ENCODE measurements at places on chromosomes 16 and 17.

DNA sequence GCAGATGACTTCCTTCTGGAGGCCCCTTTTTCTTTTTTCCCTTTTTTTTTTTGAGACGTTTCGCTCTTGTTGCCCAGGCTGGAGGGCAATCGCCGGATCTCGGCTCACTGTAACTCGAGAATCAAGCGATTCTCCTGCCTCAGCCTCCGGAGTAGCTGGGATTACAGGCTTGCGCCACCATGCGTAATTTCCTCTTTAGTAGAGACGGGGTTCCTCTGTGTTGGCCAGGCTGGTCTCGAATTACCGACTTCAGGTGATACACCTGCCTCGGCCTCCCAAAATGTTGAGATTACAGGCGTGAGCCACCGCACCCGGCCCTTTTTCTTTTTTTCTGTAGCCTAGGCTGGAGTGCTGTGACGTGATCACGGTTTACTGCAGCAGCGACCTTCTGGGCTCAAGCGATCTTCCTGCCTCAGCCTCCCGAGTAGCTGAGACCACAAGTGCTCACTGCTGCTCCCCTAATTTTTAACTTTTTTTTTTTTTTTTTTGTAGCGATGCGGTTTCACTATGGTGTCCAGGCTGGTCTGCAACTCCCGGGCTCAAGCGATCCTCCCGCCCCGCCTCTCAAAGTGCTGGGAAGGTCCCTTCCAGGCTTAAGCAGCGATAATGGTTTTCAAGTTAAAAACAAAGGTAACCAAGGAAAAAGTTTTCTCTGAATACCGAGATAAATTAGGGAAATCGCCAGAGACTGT, 956 bp upstream of the IST1 start:
- no peak for DNase-seq

DNA sequence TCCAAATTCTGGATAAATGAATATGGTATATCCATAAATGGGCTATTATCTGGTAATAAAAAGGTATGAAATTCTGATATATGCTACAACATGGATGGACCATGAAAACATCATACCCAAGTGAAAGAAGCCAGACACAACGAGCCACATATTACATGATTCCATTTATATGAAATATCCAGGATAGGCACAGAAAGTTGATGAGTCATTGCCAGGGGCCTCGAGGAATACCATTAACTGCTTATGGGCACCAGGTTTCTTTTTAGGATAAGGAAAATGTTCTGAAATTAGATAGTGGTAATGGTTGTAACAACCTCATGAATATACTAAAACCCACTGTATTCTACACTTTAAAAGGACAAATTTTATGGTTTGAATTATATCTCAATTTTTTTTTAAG, 123.2 kb downstream of the PITPNC1 start:
- no peak for DNase-seq

- no peak for DNase-seq
These were observed 331.1 kb downstream of the C16orf95 start for GRCh38 chr16:86986136-86986535.

GRCh38 chr16:81607805-81608522, 163.4 kb downstream of the CMIP start:
- no peak for DNase-seq

DNA sequence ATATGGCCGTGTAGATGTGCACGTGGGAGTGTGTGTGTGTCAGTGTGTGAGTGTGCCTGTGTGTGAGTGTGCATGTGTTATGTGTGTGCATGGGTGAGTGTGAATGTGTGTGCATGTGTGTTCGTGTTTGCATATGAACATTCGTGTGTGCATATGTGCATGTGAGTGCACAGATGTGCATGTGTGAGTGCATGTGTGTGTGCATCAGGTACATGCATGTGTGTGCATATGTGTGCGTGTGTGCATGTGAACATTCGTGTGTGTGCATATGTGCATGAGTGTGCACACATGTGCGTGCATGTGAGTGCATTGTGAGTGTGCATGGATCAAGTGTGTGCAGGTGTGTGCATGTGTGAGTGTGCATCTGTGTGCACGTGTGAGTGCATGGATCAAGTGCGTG, 2.5 kb upstream of the TPSAB1 start:
- DNase-seq: no peak

DNA sequence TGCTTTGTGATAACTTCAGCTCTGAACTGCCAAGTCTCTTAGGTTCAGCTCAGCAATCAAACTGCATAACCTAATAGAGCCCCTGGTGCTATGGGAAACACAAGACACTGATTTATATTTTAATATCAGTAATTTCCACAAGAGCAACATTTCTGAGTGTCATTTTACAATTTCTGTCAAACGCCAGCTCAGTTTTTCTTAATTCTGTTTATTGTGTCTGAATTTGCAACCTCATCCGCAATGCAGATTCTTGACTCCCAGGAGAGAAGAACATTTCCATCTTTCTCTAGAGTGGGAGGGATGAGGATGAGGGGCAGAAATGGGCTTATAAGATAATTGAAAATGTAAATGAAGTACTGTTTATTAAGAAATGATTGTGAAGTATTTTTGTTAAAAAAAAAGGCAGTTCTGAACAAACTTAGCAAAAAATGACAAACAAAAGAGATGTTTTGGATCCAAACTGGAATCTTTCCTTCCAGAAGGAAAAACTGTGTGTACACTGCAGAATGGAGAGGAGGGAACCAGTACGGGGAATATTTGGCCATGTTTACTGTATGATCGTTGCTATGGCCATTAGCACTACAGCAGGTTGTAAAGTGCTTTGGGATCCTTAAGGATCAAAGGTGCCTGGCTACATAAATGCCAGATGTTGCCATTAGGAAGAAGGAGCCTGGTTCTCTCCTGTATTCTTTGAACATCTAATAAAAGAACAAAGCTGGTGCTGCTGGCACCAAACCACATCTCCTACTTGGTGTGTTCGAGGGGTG, 7.4 kb upstream of the PMFBP1 start:
- DNase-seq: no peak

DNA sequence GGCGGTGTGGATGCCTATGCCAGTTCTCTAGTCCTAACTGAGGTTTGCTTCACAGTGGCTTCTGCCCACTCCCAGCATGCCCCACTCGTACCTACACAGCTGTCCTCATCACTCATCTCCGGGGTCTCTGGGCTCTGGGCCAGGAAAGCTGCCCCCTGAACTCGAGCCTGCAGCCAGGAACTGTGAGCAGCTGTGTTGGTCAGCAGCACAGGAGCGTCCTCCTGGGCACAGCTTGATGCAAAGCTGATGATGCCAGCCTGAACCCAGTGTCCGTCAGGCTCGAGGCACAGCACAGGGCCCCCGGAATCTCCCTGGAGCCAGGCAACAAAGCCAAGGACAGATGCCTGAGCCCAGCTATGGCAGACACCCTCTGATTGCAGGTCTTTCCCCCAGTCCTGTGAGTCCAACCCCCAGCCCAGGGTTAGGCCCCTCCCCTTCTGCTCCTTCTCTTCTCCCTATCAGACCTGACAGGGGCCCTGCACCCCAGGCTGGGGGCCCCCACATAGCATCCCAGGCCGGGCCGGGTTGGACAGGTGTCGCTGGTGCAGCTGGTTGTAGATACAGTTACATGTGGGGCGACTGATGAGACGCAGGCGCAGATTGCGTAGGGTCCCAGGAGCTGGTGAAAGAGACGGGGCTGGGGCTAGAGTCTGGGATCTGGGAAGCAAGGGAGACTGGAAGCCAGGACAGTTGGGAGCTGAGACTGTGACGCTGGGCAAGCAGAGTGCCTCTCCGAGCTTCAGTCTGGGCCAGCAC, 2.7 kb downstream of the PRSS53 start:
- DNase-seq: no peak

- DNase-seq: no peak
These were observed 289.2 kb upstream of the FOXF1 start for GRCh38 chr16:86221085-86221484.

GRCh38 chr16:15573274-15573895, 69.6 kb downstream of the MARF1 start:
- no peak for DNase-seq

DNA sequence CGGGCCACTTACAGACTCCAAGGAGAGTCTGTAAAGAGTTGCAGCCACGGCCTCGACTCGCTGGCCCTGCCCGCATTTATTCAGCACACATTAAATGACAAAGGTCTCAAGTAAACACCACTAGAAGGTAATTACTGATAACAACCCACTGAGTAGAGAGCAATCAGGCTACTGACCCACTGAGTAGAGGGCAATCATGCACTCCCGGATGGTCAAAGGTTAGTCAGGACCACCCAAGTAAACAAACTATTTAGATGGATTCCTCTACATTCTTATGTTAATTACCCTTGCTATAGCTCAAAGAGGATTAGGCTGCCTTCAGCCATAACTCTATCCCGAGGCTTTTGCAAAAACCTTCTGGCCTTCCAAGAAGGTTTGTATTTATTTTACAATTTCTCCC, 30.7 kb upstream of the ZNF267 start:
- DNase-seq: no peak

DNA sequence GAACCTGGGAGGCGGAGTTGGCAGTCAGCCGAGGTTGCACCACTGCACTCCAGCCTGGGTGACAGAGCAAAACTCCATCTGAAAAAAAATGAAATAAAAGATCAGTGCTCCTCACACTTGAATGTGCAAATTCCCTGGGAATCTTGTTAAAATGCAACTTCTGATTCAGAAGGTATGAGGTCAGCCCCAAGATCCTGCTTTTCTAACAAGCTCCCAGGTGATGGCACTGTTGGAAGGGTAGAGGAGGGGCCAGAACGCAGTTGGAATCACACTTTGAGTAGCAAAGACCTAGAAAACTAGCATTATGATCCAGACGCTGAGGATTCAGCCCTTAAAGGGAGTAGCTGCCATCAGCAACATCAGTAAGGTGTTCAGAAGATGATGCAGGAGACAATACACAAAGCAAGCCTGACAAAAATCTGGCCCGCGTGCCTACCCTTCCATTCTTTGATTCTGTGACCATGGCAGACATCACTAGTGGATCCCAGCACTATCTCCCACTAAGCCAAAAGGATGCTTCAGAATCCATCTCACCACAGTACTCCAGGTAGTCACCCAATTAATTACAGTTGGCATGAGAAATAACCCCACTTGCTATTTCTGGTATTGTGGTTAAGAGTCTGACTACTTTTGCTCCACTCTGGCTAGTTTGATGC, 33.1 kb upstream of the MEIOC start:
- DNase-seq: no peak

DNA sequence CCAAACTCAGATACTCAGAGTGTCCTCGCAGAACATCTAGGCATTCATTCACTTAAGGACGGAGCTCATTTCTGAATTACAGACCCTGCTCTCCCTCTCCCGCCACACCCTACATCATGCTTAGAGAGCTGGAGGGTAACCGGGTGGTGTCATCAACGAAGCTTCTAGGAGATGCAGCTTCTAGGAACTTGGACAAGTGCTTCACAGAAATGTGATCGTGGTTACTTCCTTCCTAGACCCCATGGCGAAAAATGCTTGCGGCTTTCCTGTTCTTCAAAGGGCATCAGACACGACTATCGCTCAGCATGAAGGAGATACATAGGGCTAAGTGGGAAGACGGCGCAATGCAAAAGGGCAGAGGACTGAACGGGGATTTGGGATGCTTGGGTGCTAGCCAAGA, 126.8 kb downstream of the ZFHX3 start:
- DNase-seq: no peak

DNA sequence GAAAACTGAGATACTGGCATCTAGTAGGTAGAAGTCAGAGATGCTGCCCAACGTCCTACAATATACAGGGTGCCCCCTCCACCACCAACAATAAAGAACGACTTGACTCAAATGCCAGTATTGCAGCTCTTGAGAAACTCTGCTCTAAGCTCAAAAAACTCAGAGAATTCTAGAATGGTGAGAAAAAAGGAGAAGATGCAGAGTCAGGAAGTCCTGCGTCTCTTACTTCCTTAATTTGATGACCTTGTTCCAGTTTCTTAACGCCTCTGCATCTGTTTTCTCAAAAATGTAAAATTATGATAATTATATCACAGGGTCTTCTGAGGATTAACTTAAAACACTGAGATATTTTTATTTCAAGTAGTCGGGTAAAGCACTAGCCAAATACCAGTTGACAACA, 1.7 kb upstream of the HSBP1 start:
- DNase-seq: no peak

DNA sequence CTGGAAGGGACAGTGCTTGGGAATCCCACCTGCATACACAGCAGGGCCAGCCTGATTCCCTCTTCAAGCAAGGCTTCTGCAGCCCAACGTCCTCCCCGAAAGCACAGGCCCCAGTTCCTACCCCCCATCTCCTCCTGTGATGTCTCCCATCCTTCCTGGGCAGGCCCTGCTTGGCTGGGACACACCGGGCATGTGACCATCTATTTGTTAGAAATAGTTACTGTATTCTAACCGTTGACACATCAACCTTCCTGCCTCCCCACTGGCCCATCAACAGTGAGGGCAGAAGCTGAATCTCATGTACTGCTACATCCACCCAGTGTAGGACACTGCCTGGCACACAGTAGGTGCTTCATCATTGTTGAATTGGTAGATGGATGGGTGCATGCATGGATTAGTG, 10.7 kb downstream of the PRR29 start:
- DNase-seq: no peak

DNA sequence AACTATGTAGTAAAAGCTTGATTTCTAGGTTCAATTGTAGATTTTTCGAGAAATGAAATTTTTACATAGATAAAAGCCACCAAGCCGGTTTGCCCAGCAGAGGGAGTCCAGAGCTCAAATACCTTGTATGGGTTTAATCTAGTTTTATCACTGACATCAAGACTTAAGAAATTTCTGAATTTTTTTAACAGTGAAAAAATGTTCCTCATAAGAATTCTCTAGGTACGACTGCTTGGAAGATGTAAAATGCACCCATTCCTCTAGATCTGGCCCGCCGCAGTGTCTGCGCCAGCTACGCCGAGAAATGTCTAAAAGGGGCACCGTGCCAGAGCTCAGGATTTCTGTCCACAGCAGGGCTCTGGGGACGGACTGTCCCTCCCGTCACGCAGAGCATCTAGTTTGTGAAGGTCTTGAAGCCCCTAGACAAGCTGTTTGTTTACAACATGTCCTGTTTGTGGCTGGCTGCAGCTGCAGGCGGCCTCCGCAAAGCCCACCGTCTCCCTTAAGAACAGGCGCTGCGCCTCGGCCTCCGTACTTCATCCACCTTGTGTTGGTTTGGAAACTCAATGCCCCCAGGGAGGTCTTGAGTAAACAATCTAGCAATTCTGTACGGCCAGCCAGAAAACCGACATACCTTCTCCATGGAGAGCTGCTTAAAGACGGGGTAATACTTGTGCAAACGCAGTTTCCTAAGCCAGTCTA, 24.8 kb downstream of the MAP1LC3B start:
- no peak for DNase-seq

DNA sequence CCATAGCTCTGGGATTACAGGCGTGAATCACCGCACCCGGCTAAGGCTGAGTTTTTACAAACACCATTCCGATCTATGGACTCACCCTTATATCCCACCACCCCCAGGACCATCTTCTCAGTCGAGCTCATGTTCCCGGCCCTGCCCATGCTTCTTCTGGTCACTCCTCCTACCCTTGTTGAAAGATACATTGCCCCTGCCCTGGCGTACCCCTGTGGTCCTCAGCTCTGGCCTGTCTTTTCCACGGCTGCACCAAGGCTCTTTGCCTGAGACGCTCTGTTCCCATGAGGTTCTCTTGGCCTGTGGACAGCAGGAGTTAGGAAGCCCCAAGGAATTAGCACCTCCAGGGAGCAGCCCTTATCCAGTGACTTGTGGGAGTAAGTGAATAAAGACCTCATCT, 379.4 kb upstream of the TNRC6C start:
- DNase-seq: no peak

- peak; percentile 73 for DNase-seq
These were observed at the start of gene IFI35 for GRCh38 chr17:43006639-43007551. Gene IFI35 (plus strand): TSS chr17:43006784. CDS start chr17:43006948, 164 bp downstream.
